ENCODE measurements at places on chromosomes 2 and 18.

GRCh38 chr2:20635675-20636584 lies 15.0 kb downstream of the HS1BP3 start:
- DNase-seq, result peak; percentile 87

DNA sequence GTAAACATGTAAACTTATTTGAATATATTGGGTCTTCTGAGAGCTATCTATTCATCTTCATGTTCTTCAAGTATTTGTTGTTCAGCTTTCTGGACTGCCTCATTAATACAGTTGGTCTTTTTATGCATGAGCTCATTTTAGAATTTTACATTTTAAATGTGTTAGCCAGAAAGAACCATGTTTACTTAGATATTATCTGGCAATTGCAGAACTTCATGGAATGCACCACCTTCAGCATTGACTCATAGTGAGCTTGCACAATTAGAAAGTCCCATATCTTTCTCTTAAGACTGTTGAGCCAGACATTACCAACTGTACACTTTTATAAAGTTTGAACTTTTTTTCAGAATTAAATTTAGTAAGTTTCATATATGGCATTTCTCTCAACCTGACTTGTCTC lies 536.7 kb downstream of the RIT2 start:
- DNase-seq, result no peak

DNA sequence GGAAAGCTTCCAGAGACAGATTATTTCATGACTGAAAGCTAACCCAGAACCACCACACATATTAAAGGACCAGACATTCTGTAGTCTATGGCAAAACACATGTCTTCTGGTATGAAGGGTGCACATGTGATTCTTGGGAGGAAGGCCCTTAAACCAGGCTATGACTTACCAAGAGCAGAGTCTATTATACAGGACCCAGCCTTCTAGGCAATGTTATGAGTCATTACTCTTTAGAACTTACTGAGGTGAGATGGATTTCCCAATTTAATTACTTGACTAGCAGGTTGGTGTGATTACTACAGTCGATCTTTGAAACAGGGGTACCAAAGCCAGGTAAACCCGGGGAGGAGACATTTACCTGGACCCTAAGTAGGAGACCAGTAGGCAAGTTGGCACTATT lies 350.8 kb downstream of the TRIB2 start:
- DNase-seq, result no peak

GRCh38 chr18:13290856-13291271 lies 72.3 kb downstream of the LDLRAD4 start:
- DNase-seq, result no peak

DNA sequence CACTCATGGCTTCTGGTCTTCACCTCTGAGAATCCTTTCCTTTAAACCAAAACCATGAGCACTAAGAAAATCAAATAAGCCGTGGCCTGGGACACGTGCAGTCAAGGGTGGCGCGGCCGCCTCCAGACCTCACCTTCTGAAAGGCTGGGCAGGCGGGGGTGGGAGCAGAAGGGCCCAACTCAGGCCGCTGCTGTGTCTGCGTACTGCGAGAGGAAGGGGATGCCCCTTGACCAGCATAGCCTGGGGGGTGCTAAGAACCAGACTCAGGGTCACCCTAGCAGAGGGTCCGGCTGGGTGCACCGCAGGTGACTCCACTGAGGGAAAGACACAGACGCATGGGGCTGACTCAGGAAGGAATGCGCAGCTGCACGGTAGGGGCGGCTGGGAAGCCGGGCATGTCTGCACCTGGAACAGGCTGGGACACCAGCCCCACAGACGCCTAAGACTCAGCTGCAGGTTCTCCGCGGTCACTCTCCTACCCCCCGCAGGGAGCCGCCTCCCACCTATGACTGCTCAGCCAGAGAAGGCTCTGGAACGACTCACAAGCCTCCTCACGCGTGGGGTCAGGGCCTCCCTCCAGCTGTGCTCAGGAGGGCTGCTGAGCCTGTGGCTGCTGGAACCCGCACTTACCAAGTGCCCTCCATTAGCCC lies 432.4 kb upstream of the MYT1L start:
- no peak for DNase-seq

DNA sequence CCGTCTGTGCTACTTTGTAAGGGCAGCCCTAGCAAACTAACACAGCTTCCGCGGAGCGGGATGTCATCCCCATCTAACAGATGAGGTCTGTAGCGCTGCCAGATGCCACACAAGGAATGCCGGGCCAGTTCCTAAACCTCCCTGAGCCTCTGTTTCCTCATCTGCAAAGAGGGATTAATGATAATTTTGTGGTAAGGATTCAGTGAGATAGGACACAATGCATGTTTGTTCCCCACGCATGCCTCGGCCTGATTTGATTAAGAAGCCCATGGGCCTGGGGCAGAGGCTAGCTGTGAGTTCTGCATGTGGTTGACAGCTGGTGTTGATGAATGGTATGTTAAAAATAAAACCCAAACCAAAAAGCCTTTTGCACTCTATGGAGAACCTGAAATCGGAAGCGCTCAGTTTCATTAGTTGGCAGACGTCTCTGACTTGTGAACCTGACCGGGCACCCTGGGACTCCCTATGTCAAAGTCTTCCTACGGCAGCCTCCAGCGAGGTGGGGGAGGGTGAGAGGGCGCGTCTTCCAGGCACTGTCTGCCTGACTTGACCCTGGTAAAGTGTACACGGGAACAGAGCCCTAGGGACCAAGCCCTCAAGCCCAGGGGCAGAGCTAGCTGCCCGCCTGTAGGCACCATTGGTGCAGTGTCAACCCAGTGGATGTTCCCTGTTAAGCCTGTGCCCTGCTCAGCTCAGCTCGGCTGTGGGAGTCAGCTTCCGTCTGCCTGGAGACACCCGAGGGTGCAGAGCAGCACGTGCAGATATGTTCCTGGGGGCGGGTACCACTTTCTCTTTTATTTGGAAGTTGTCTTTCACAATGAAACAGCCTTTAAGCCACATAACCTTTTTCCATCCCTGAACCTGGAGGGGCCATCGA lies 14.8 kb upstream of the INHBB start:
- DNase-seq, result no peak

- no peak for DNase-seq
Observed at GRCh38 chr2:173808718-173809117, 156.5 kb downstream of the SP3 start.

GRCh38 chr2:106358081-106358480 lies 110.1 kb downstream of the RGPD3 start:
- no peak for DNase-seq

- no peak for DNase-seq
Observed at GRCh38 chr18:37393945-37394609, 171.5 kb downstream of the CELF4 start.

GRCh38 chr2:26721115-26722032 lies 28.9 kb downstream of the KCNK3 start:
- no peak for DNase-seq

DNA sequence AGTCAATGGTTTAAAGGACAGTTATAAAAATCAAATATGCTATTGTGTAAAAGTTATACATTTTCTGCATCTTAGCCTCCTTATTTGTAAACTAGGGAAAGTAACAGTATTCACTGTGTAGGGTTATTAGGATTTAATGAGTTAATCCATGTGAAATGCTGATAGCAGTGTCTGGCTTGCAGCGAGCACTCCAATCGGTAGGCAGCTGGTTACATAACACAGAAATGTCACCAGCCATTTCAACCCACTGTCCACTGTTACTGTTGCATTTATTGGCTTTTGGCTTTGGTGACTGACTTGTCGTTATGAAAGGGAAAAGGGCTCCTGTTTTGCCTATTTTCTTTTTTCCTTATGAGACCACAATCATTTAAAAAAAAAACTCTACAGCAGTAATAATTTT lies 38.9 kb downstream of the ID2 start:
- no peak for DNase-seq

GRCh38 chr2:69993048-69993565 lies 31.7 kb upstream of the ASPRV1 start:
- no peak for DNase-seq

All from GM12891 (cell line).